Myocyte (in vitro differentiated cells): ENCODE measurements at places on chromosomes 7 and 10.

GRCh38 chr7:28957064-28957750, 923 bp downstream of the TRIL start:
- DNase-seq, result no peak

GRCh38 chr7:16989811-16990413, 108.1 kb upstream of the AGR3 start:
- DNase-seq, result peak; percentile 91

GRCh38 chr7:47392241-47392759, 189.6 kb downstream of the TNS3 start:
- DNase-seq, result peak; percentile 49

GRCh38 chr10:94138391-94138790, 144.7 kb downstream of the PLCE1 start:
- peak; percentile 62 for DNase-seq

DNA sequence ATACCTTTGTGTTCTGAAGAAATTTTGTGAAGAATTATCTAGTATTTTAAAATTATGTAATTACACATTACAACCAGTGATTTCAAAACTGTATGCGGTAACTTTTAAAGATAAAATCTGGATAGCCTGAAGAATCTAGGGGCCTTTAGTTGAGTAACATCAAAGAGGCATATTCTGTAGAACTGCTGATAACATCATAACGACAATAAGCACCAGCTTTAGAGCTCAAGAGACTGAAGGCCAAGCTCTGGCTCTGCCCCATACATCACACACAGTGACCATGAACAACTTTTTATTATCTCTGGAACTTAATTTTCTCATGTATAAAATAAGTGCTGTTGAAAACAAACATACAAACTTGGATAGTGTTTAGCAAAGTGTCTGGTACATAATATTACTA, 121.1 kb upstream of the RHOBTB1 start:
- DNase-seq, result no peak

GRCh38 chr10:120460776-120461175, 3.7 kb downstream of the PLPP4 start:
- DNase-seq, result peak; percentile 40

GRCh38 chr10:1920941-1921340, 183.6 kb upstream of the ADARB2 start:
- DNase-seq, result no peak

GRCh38 chr7:121360564-121360963, 31.8 kb downstream of the WNT16 start:
- no peak for DNase-seq

GRCh38 chr10:22554461-22555182, 159.8 kb downstream of the PIP4K2A start:
- DNase-seq, result no peak

- peak; percentile 93 for DNase-seq
Measured at GRCh38 chr7:519484-520390, at the start of gene PDGFA. Gene PDGFA, minus strand, starts transcription at chr7:519846. Its CDS starts 845 bp downstream, at chr7:519001.

DNA sequence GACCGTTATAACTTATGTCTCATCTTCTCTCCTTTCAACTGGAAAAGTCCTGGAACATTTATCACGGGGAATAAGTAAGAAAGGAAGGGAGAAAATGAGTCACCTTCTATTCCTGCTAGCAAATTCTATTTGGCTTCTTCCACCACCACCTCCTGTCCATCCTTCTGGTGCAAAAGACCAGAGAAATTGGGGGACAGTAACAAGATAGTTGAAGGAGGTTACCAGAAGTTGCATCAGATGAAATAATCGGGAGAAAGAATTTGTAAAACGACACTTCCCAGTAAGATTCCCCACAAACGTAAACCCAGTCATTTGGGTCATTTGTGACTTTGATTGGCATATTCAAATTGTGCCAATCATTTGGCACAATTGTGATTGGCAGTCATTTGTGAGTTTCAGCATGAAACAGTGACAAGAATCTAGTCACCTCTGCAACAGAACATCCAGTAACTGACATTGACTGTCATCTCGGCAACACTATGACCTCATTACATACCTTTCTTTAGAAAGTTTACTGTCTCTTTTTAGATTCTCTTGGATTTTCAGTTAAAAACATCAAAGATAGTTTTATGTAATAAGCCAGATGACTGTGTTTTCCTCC, 51.3 kb upstream of the PIK3CG start:
- DNase-seq, result peak; percentile 63

DNA sequence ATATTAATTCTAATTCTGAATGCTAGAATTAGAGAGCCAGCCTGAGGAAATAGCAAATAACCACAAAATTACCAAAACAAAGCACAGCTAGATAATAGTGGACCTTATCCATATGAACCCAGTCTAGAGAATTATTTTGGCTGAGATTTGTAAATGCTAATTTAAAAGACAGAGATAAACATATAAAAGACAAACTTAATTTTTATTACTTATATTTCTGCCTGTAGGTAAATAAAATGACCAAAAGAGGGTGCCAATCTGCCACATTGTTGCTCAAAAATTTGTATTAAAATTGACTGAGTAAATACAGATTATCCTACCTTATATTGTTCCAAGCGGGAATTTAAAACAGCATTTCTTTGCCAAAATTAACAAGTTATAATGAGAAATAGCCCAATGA, 20.2 kb downstream of the RTKN2 start:
- peak; percentile 41 for DNase-seq

GRCh38 chr10:26509307-26509706, 71.2 kb downstream of the APBB1IP start:
- DNase-seq, result no peak

DNA sequence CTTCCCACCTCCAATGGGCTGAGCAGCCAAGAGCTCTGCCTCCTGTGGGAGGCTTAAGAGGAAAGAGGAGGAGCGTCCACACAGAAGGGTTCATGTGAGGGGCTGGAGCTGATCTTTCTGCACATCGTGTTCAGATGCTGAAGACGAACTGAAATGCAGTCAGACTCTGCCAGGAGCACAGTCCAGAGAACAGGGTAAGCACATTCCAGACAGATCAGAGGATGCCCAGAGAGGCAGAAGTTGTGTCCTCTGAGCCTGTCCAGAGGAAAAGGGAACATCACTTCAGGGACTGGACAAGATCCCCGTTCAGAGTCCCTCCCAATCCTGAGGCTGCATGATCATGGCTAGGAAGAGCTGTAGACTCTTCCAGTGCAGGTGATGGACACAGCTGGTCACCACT, 72.9 kb downstream of the ITIH5 start:
- no peak for DNase-seq

GRCh38 chr10:75776738-75777504, 345.5 kb downstream of the LRMDA start:
- no peak for DNase-seq

- DNase-seq, result no peak
Measured at GRCh38 chr7:80881351-80881900, 37.4 kb downstream of the SEMA3C start.

- peak; percentile 96 for DNase-seq
Measured at GRCh38 chr10:11875494-11876281, 52.5 kb downstream of the PROSER2 start.

GRCh38 chr7:87592300-87592699, 8.4 kb downstream of the ABCB1 start:
- no peak for DNase-seq

- DNase-seq, result peak; percentile 30
Measured at GRCh38 chr7:105336009-105336408, 52.7 kb downstream of the SRPK2 start.

DNA sequence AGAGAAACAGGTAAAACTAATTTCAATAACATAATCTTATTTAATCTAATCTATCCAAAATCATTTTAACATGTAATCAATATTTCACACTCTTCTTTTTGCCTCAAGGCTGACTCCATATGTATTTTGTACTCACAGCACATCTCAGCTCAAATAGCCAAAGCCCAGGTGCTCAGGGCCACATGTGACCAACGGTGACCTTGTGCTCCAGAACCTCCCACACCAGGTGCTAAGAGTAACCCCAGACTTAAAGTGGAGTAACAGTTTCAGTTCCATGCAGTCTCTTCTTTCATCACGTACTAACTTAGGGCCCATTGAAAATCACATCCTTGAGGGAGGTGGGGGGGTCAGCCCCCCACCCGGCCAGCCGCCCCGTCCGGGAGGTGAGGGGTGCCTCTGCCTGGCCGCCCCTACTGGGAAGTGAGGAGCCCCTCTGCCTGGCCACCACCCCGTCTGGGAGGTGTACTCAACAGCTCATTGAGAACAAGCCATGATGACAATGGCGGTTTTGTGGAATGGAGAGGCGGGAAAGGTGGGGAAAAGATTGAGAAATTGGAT, 47.3 kb downstream of the NCAPG2 start:
- no peak for DNase-seq

DNA sequence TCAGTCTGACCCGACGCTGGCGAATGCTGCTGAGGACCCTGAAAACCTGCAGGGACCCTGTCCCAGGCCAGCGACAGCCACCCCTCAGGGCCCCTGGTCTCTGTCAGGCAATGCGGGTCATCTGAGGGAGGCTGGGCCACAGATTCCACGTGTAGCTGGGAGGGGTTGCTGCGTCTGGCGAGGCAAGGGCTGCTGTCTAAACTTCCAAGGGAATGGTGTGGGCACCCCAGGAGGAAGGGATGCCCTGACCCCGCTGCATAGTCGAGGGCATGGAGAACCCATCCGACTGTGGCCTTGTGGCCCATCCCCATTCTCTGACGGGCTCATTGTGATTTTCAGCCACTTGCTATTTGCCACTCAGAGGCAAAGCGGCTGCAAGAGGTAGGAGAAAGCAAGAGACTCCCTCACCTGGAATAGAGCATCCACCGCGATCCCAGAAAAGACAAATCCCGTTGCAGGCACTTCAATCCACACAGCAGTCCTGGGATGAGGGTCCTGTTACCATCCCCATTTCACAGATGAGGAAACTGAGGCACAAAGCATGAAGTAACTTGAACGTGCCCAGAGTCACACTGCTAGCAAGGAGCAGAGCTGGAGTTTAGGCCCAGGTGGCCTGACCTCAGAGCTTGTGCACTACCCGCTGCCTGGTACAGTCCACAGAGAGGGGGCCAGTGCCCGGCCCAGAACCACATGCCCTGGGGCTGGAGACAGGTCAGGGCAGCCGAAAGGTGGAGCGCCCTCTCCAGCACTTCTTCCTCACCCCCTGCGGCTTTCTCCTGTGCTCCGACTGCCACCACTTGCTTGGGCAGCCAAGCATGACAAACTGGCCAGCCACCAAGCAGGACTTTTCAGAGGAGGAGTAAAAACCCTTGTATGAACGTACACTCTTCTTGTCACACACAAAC, 163.8 kb upstream of the KLF14 start:
- DNase-seq, result no peak

DNA sequence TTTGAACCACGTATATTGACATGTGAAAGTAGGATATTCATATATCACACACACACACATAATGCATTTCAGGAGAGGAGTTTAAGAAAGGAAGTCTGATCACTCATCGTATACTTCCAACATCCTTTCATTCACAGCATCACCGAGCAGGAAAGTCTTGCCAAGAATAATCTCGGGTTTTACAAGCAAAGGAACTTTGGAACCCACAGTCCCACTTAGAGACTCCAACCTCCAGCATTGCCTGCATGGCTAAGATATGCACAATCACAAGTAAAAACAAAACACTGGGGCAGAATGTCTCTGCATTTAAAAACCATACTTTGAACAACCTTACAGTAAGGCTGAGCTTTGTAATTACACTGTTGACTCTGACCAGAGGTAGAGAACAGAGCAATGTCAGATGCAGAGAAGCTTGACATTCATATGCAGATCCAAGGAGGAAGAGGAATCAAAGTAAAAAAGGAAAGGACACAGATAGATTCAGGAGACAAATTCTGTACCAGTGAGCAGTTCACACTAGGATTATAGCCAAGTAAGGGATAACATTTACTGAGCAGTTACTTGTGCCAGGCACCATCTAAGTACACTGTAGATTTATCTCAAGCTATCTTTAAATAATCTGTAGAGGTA, 14.8 kb downstream of the THSD7A start:
- DNase-seq, result no peak

GRCh38 chr10:118501171-118501570, 94.3 kb downstream of the PRLHR start:
- DNase-seq, result no peak

DNA sequence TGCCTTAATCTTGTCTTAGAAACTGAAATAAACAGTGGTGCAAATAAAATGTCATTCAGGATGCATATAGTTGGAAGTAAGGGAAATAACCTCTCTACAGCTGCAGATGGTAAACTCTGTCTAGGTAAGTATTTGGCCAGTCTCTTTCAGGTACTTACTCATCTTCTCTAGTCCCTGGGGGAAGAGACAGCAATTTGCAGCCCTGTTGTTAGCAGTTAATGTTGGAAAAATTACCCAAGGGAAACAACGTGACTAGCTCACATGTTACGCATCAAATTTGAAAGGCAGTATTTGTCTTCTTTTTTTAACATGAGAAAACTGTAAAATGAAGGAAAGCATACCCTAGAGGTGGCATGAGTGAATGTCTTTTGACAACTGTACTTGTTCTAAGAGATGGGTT, 3.2 kb upstream of the HUS1 start:
- no peak for DNase-seq

DNA sequence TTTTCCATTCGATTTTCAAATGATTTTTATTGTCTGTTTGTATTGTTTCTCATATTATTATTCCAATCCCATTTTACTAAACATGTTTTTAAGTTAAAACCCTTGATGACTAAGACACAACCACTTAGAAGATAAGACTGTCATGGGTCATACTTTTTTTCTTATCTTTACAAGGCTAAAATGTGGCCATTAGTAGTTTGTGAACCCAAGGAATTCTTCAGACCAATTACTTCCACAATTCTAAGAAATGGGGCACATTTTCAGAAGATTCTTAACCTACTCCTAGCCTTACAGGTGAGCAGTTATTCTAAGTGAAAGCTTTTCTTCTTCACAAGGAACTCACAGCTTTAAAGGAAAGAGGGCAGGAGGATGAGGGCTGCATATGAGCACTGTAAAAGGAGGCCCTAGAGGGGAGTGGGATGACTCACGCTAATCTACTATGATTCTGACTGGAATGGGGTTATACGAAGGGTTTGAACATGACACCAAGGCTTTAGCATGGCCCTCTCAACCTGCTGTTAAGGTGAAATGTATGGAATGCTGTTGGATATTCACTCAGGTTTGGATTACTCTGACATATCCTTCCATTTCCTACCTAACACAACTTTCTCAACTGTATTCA, 81.0 kb downstream of the SORCS1 start:
- DNase-seq, result no peak

DNA sequence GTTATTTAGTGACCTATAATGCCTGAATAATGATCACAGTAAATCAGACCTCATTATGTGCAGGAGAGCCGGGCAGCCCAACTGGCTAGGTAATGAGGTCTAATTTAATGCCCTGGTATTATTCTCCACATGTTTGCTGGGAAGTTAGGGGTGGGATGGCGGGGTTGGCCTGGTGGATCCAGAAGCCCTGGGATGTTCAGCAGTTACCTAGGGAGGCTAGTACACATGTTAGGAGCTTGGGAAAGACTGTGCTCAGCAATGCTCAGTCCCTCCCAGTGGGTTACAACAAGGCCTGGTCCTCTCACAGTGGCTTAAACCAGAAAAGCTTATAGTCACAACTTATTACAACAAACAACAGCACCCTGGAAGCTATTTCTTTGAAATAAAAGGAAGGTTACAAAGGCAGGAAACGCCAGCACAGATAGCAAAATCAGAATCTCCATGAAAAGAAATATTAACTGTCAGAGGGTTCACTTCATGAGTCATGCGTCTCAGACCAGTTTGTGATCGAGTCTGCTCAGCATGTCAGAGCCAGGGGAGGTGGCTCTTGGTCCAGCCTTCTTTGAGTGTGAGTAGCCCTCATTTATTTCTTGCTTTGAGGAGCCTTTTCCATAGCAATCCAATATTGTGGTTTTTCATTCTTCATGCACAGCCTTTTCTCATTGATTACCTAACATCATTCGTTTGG, 418.6 kb upstream of the NPVF start:
- DNase-seq, result no peak

- peak; percentile 42 for DNase-seq
Measured at GRCh38 chr7:50436133-50436806, 13.9 kb downstream of the FIGNL1 start.
